ENCODE measurements at places on chromosomes 2 and 18.

DNA sequence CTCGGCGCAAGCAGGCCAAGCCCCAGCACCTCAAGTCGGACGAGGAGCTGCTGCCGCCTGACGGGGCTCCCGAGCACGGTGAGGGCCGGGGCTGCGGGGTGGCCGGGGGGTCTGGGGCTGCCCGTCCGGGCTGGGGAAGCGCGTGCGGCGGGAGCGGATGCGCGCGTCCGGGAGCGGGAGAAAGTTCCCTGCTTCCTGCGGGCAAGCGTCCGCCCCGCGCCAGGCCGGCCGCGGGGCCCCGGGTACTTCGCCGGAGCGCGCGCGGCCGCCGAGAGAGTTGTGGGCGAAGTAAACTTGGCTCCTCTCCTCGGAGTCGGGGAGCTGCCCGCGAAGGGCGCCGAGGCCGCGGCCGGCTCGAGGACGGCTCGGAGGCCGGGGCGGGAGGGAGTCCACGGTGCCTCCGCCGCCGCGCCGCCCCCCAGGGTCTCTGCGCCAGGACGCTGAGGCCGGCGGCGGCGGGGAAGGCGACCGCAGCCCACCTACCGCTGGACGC, 707 bp downstream of the SALL3 start:
- no peak for DNase-seq

DNA sequence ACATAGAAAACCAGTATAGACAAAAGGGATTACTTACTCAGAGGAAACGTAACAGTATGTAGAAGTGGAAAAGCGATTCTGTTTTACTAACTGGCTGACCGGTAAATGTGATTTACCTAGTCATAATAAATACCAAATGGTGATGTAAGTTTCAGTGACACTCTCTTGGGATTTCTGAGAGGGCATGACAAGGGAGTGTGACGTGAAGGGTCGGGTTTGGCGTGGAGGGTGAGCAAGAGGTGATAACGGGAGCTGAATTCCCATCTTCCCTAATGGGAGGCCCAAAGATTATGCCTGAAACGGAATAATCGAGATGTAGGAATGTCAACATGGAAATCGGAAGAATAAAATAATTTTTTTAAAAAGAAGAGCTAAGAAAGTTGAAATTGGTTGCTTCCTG, 12.7 kb upstream of the GNAL start:
- DNase-seq = no peak

DNA sequence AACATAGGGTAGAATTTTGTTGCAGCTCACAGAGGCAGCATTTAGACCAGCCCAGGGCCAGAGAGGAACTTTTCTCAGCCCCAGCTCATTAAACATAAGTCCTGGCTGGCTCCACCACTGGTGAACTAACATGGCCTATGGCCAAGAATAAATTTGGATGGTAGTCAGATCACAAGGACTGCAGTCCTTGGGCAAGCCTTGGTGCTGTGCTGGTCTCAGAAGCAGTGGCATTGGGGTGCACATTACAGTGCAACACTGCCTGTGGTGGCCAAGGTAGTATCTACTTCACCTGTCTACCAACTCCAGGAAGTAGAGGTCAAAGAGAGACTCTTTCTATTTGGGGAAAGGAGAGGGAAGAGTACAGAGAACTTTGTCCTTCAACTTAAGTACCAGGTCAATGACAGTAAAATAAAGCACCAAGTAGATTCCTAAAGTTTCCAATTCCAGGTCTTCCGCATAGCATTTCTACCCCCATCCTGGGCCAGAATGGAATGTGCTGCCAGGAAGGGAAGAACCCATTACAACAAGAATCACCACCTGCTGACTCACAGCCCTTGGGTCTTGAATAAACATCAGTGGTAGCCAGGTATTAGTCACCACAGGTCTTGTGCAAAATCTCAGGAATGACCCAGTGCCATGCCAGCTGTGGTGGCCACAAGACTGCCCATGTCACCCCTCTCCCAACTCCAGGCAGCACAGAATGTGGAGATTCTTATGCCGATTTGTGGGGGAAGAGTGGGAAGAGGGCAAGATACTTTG, 155.4 kb upstream of the FSIP2 start:
- no peak for DNase-seq

DNA sequence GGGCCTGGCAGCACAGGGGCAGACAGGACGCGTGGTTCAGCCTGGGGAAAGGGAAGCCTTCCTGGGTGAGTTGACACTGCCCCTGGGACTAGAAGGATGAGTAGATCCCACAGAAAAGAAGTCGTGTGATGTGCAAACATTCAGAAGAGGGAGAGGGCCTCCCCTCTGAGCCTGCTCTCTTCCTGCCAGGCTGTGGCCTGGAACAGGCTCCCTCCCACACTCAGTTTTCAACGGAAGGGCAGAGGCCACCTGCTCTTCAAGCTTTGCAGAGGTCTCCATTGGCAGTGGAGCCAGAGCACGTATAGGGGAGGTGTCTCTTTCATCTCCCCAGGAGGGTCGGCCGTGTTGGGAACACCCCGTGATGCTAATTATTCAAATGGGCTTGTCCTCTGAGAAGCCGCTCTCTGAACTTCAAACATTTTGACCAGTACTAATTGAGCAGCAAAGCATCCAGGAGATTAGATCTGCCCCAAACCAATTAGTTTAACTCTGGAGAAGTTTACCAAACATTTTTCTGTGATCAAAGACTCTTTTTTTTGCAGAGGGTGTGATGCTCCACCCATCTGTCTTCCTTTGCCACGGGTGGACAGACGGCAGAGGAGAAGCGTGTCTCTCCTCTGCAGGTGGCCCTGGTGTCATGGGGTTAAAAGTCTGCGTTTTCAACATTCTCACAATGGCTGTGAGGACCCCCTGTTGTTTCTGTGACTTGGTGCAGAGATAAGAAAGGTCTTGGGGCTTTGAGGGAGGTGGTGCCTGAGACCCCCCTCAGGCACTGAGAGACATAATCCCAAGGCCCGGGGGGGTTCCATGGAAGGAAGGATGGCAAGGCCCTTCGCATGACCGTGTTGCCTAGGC, 29.5 kb upstream of the ODC1 start:
- no peak for DNase-seq

- DNase-seq = no peak
These were observed 83.1 kb downstream of the UPP2 start for GRCh38 chr2:158184556-158185343.

DNA sequence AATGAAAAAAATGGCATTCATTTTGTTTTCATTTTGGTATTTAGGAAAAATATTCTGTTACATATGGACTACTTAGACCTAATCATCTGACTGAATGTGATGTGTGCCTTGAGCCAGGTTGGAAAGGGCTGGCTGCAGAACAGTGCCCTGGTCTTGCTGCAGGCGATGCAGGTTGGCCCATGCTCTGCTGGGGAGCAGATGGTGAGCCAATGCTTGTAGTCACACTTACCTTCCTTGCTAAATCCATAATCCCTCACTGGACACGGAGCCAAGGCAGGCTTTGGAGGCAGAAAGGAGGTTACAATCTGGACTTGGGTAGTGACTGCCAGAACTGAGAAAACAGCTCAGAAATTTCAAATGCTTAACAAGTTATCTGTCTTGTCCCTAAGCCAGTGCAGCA, 228.7 kb downstream of the ARHGAP15 start:
- no peak for DNase-seq

DNA sequence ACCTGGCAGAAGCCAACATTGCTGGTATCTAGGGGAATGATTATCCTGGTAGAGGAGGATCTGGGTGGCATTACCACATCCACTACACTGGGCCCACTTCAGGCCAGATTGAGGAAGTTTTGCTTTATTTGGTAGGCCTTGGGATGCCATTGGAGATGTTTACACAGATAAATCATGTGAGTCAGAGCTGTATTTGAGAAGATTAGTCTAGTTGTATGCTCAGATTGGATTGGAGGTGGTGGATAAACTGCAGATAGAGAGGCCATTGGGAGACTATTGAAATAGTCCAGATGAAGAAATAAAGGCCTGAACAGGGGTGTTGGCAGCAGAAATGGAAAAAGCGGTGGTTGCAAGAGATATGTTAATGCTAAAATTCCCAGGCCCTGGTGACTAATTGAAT, 81.5 kb downstream of the EFEMP1 start:
- DNase-seq = no peak

GRCh38 chr2:29105375-29105774, 9.8 kb upstream of the CLIP4 start:
- no peak for DNase-seq

- DNase-seq = peak; percentile 40
These were observed 84.5 kb downstream of the POU3F3 start for GRCh38 chr2:104938231-104938941.

DNA sequence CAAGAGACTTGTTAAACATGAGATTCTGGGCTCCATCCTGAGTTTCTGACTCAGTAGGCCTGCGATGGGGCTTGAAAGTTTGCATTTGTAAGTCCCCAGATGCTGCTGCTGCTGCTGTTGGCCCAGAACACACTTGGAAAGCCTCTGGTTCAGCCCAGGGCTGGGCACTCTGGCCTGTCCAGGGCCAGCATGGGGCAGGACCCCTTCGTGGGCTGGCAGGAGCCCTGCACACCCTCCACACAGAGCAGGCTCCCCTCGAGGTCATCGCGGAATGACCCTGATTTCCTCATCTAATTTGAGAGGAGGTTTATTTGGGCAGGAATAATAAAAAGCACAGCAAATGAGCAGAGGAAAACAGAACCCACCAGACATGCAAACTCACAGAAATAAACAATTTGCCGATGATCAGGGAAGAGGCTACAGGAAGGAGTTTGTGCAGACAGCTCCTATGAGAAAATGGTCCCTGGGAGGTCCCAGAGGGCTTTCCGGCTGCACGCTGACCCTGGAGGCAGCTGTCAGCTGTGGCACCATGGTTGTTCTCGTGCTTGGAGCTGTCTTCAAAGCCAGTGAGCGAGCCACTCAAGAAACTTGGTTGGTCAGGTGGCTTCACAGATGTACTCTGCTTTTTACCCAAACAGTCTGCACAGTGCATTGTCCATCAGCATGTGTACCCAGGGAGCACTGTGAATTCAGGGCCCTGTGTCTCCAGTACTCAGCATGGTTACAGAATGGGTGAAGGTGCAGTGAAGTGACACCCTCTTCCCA, 119.3 kb downstream of the GLI2 start:
- no peak for DNase-seq

GRCh38 chr2:68935471-68935870, 17.2 kb downstream of the GKN2 start:
- DNase-seq = no peak

GRCh38 chr2:46985512-46985911, 69.9 kb upstream of the MCFD2 start:
- DNase-seq = no peak

DNA sequence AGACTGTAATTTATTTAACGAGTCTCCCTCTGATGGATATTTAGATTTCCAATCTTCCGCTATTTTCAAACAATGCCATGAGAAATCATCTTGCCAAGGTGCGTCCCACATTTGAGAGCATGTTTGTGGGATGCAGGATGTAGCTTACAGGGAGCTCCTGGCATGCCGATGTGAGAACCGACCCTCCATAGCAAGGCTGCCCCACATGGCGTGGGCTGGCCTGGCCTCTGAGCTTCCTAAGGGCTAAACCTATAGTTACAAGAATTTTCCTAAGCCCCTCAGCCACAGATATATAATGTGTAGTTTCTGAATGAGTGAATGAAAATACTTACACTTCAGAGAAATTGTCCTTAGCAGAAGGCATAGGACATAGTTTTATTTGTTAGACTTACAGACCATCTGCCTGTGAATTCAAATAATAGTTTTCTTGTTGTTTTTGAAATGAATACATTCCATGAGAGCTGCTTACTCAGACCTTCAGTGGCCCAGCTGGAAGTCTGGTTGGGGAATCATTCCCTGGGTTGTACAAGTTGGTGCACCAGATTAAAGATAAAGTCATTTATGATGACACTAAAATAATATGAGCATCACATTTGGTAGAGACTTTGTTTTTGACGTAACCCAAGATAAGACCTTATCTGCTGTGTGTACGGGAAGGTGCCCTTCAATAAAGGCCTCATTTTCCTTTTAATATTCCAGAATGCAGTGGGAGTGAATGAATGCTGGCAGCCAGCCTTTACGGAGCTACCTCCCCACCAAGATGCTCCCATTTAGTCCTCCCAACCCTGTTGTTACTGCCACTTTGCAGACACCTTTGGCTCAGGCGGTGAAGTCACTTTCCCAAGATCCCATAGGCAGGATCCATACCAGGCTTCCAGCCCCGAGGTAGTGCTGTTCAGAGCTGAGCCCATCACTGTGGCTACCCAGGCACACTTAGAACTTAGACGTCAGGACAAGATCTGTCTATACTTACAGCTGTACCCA, 107.1 kb downstream of the GLI2 start:
- DNase-seq = no peak

GRCh38 chr2:86142436-86143257, 36.6 kb downstream of the PTCD3 start:
- no peak for DNase-seq

DNA sequence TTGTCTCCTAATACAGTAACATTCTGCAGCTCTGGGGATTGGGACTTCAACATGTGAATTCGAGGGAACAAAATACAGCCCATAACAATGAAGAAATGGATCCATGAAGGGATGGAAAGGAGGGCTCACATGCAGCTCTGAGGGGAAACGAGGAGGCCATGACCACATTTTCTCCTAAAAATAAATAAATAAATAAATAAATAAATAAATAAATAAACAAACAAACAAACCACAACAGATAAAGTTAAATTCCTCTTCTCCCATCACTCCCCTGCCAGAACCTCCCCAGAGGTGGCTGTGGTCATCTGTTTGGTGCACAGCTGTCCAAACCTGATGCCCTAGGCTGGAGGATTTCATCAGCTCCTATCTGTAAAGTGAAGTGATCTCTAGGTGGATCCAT, 42.7 kb downstream of the MAL start:
- DNase-seq = no peak

- DNase-seq = peak; percentile 53
These were observed 2.7 kb downstream of the GPC1 start for GRCh38 chr2:240437861-240438809.

- DNase-seq = no peak
These were observed 48.3 kb upstream of the SLC38A11 start for GRCh38 chr2:165003443-165004130.

GRCh38 chr2:198700319-198700718, 757.4 kb downstream of the SATB2 start:
- no peak for DNase-seq

DNA sequence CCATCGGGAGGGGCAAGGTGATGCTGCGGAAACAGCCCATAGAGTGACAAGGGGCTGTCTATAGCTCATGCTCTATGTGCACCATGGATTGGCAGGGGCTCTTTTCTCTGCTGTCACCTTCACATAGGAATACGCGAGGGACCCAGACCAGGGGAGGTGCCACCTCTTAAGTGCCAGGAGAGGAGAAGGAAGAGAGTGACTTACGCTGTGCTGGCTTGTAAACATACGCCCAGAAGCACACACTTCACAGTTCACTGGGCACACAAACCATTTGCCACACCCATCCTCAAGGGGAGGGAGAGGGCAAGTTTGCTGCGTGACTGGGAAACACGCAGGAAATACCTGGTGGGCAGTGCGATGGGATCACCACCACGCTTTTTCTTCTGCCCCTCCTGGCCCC, 65.1 kb upstream of the GPR45 start:
- peak; percentile 36 for DNase-seq

DNA sequence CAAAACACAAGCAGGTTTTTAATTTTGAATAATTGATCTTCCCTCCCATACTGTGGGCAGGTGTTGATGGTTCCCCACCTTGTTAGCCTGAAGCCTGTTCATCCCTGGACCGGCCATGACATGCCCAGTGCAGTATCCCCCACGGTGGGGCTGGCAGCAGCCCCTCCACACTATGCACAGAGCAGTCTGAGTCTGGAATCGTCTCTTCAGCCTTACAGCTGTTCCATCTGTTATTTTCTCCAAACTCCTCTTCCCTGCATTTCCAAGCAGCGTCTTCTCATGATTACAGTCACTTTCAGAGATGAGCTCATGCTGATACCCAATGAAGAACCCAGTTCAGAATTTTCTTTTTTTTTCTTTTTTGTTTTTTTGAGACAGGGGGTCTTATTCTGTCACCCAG, 68.2 kb downstream of the ADI1 start:
- no peak for DNase-seq

- no peak for DNase-seq
These were observed 92.7 kb downstream of the FAM124B start for GRCh38 chr2:224309176-224309575.
